ENCODE measurements at places on chromosomes 2 and 18.
A peak's percentile ranks its signal among the peaks of the same experiment; 100 is the strongest.

DNA sequence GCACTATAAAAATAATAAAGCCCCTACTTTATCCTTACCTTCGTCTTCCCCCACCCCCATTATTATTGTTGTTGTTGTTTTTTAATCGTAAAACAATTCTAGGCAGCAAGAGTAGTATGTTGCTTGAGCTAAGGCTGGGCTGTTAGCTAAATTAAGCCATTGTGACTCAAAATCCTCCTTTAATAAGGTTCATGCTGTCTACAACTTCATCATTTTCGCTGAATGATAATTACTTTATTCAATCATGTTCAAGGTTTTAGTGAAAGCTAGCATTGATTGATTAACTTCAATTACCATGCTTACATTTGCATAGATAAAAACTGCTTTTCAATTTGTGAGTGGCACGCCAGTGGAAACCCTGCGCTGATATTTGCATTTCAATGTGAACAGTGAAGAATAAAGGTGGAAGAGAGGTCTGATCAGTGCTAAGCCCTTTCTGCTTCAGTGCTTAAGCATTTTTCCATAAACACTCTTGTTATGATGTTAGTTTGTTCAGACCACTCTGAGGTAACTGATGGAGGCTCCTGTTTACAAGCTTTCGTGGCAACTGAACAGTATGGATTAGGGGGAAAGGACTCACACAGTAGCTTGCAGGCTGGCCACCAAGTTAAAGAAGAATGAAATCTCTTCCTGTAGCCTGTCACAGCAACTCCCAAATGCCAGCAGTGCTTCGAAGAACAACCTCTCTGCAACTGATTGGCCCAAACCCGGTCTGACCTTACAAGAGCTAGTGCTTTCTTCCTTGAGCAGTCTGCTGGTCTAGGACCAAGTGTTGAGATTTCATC lies 156.8 kb downstream of the GPD2 start:
- no peak for DNase-seq

GRCh38 chr18:13256444-13257305 lies 38.1 kb downstream of the LDLRAD4 start:
- no peak for DNase-seq

GRCh38 chr2:238438856-238439849 lies 12.4 kb downstream of the ASB1 start:
- DNase-seq, result peak; percentile 99

GRCh38 chr2:174675615-174676014 lies 78.0 kb upstream of the WIPF1 start:
- DNase-seq, result no peak

DNA sequence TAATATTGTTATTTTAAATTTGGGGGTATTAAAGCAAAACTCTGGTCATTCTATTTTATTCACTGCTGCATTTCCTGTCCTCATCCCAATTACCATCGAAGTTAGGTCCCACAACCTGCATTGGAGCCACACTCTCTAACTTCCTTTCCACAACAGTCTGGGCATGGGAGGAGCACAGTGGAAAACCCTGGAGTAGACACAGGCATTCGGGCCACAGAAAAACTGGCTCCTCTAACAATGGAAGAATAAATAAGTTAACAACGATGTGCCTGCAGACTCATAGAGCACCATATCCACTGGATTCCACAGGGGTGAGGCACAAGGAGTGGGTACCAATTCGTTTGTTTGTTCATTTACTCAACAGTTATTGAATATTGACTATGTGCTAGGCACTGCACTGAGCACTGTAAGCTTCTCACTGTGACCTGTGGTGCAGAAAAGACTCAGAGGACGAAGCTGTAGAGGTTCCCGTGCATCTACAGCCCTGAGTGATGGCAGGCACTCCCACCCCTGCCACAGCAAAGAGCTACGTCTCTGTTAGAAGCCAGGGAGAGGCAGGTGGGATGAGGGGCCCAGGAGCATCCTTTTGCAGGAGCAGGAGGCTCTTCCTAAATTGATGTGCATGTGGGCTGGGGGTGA lies 154.2 kb upstream of the PGAP1 start:
- DNase-seq, result no peak

- DNase-seq, result no peak
These were observed 64.4 kb downstream of the TRABD2A start for GRCh38 chr2:84816426-84817026.

GRCh38 chr2:100145893-100146656 lies 3.7 kb upstream of the AFF3 start:
- DNase-seq, result no peak

DNA sequence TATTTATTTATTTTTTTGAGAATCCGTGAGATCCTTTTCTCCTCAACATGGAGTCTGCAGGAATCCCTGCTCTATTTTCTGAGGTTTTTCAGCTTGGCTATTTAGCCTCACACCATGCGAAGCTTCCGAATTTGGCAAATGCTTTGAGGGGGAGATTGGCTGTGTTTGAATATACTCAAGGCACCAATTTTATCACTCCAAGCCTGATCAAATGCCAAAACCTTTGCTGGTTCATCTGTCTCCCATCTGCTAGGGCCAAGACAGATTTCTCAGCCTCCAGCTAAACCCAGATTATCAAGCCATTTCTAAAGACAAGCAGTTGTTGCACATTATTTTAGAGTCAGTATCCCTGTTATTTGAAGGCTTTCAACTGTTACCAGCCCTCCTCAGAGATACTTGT lies 295.7 kb downstream of the XIRP2 start:
- no peak for DNase-seq

DNA sequence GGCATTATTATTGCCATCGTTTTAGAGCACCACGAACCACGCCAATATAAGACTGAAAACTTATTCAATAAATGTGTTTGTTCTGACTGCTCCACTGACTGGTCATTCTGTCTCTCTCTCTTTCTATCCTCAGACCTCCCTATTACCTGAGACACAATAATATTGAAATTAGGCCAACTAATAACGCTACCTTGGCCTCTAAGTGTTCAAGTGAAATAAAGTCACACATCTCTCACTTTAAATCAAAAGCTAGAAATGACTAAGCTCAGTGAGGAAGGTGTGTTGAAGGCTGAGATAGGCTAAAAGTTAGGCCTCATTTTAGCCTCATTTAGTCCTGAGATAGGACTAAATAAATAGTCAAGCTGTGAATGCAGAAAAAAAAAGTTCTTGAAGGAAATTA lies 38.8 kb downstream of the G6PC2 start:
- DNase-seq, result no peak

DNA sequence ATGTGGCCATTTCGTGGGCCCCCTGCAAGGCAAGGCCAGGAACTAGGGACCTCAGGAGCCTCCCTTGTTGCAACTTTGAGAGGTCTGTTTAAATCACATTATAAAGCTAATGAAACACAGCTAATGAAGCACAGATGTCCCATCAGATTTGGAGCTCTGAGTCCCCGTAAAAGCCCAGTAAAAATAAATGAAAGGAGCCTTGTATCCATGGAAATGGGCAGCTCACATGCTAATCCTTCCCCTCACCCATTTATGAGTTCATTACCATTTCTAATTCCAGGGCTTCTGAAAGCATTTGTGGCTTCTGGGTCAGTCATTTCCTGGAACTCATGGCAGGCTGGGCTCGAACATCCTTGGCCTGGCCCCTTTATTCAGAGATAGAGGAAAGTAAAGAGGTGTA lies 274.8 kb downstream of the SS18 start:
- DNase-seq, result peak; percentile 22

DNA sequence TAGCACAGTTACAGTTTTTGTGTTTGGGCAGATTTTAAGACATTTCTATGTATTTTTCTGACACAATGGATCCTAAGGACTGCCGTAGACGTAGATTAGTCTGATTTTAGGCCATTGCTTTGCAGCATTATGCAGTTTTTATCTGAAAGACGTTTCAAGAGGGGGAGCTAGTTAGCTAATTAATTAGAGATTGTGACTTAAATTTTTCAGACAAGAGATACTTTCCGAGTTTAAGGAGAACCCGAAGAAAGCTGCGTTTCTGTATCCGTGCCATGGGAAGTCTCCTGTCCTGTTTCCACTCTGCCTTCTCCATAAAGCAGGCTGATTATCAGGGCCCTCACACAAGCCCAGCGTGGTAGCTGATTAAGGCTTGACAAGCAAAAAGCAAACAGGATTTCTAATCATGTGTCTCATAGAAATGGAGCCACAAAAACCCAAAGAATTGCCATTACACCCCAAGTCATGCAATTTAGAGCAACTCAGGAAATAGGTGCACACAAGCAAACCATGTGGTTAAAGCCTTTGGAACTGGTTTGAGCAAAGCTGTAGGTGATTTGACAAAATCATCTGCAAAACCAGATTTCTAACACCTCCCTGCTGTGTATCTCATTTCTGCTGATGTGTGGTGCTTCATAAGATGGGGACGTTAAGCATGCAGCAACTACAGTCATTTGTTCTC lies 808.1 kb downstream of the RNF144A start:
- no peak for DNase-seq

GRCh38 chr2:40734797-40735196 lies 282.9 kb upstream of the SLC8A1 start:
- DNase-seq, result peak; percentile 92

DNA sequence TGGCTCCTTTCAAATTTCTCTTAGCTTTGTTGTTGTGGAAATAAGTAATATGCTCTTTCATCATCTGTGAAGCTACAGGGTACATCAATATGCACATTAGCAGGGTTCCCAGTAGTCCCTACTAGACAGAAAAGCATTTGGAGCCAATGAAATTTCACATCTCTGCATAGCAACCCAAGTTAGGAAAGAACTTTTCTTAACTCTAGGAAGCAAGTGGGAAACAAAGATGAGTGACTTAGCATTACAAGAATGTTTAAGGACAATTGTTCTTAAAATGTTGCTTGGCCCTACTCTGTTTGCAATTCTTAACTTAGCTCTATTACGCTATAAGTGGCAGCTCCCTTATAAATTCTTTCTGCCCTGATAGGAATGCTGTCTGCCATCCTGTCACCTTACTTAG lies 39.6 kb downstream of the ZEB2 start:
- no peak for DNase-seq

- no peak for DNase-seq
These were observed 714.4 kb downstream of the DCDC2C start for GRCh38 chr2:4417771-4418170.

- no peak for DNase-seq
These were observed 135.4 kb downstream of the TMEM17 start for GRCh38 chr2:62370321-62371250.

DNA sequence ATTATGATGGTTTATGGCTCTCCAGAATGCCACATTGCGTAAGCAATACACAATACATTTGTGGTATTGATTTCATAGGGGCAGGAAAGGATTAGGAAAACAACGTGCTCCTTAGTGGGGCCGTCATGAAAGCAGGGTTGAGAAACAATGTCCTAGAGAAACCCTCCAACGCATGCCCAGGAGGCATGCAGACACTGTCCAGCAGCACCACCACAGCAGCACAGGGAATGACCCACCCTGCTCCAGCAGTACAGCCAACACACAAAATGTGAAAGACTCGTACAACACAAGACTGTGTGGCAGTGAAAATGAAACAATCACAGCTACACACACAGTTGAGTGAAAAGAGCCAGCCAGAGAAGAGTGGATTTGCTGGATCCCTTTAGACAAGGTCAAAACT lies 66.3 kb downstream of the FAM168B start:
- DNase-seq, result no peak

- DNase-seq, result no peak
These were observed 271.7 kb downstream of the NDUFA10 start for GRCh38 chr2:239753401-239753837.

GRCh38 chr2:89829828-89830227 lies 1138.4 kb downstream of the RPIA start:
- no peak for DNase-seq

- DNase-seq, result no peak
These were observed 8.6 kb downstream of the PARD6G start for GRCh38 chr18:80238651-80239260.

GRCh38 chr2:239651859-239652258 lies 251.0 kb upstream of the HDAC4 start:
- DNase-seq, result no peak

DNA sequence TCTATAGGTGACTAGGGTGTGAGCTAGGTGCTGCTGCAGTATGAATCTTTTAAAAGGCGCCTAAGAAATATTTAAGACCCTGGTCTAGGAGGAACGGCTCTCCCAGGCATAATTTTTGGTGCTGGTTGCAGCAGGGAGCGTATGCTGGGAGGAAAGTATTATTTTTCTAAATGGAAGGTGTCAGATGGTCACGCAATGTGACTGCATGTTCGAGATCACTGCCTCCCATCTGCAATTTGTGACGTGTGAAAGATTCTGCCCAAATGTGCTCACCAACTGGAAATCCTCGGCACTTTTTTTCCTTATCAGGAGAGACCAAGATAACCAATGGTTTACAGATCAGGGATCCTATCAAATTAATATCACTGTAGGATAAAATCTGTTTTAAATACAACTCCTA lies 95.6 kb upstream of the KLHL14 start:
- no peak for DNase-seq

DNA sequence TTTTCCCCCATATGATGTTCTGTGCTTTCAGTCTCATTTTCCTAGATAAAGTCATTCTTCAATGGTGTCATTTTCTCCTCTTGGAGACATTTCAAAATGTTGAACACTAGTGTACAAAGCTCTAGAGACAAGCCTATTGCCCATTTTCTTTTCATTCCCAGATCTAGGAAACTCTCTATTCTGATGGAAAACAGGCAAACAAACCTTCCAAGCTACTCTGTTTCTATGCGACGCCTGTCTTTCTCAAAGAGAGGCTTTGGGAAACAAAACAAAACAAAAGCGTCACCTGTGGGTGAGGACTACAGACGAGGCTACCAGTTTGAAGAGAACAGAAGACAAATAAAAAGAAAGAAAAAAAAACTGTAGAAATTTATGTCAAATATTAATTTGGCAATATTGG lies 311.0 kb downstream of the CBLN2 start:
- DNase-seq, result no peak

DNA sequence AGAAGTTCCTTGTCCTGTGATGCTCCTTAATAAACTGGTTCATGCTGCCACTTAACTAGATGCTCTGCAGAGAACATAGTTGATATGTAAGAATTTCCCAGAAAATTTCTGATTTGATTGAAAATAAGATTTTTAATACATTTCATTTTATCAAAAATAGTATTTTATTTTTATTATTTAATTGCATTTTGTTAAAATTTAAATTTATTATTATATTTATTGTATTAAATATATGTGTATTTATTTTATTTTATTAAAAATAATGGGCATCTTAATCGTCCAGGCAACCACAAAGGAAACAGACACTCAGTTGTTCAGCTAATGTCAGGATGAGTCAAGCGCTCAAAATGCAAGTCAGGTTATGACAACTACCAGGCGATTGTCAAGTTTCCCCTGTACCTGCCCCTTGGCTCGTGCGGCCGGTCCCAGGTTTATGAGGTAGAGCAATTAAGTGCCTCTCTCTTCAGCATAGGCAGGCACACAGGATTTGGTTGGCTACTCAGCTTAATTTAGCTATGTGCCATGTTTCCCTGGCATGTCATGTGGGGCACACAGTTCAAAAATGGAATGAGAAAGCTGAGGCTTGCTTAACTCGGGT lies 361.2 kb downstream of the RND3 start:
- DNase-seq, result no peak

DNA sequence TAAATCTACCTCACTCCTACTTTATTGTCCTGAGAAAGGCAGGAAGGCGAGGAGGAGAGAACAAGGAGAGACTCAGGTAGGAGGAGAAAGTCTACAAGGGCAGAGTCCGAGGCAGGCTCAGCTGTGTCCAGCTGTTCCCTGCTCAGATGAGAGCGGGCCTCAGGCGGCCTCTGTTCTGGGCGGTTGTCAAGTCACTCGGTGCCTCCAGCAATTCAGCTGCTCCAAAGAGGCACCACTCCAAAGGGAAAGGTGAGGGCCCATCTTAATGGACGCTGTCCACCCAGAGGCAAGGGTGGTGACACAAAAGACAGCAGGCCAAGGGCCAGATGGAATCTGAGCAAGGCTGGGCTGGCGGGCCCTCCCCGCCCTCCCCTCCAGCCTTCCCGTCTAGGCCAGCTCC lies 101.4 kb upstream of the EPAS1 start:
- DNase-seq, result no peak

- peak; percentile 49 for DNase-seq
These were observed 56.8 kb downstream of the BIN1 start for GRCh38 chr2:127049927-127050802.
